ENCODE measurements at places on chromosomes 3 and 15. TPM values are rescaled to one million over a fixed set of nuclear protein-coding genes. Genes with fewer than 3 reads are reported as not detected.

The GALK2 gene
- 38.5 TPM for total RNA-seq

The TMC3 gene
- 0.20 TPM for total RNA-seq

The P2RY14 gene
- 3.3 TPM for total RNA-seq

The PLSCR4 gene
- 54.4 TPM for total RNA-seq

The STRIT1 gene
- 2.5 TPM for total RNA-seq

The BOC gene
- total RNA-seq, result 70.1 TPM

The CD200 gene
- total RNA-seq, result 12.2 TPM

The DNAH12 gene
- 2.1 TPM for total RNA-seq

The CACNA1D gene
- 5.6 TPM for total RNA-seq

The RETNLB gene
- total RNA-seq, result not detected

The MAP6D1 gene
- total RNA-seq, result 1.2 TPM

The MORC1 gene
- not detected for total RNA-seq

The PLCL2 gene
- 18.6 TPM for total RNA-seq

The GLCE gene
- total RNA-seq, result 49.5 TPM

The SMC4 gene
- total RNA-seq, result 90.9 TPM

The CCK gene
- 1.6 TPM for total RNA-seq

The RBMS3 gene
- 111 TPM for total RNA-seq

The RBP2 gene
- not detected for total RNA-seq

The FMN1 gene
- total RNA-seq, result 11.5 TPM

The LRRIQ4 gene
- total RNA-seq, result not detected

The SEMA3F gene
- total RNA-seq, result 23.3 TPM

The GPR160 gene
- 4.6 TPM for total RNA-seq

The HRG gene
- not detected for total RNA-seq

The GOLGA8H gene
- total RNA-seq, result 1.2 TPM

The AHSG gene
- total RNA-seq, result not detected

The FBXW12 gene
- not detected for total RNA-seq

The SEMA6D gene
- total RNA-seq, result 13.9 TPM

The ARPP21 gene
- 8.1 TPM for total RNA-seq

The SLC22A13 gene
- total RNA-seq, result 0.30 TPM

The ZMAT3 gene
- total RNA-seq, result 4.7 TPM

The ILDR1 gene
- total RNA-seq, result 0.49 TPM

The ITGA11 gene
- 5.7 TPM for total RNA-seq

The RPL39L gene
- total RNA-seq, result 15.0 TPM

The GRM7 gene
- total RNA-seq, result 0.39 TPM

The KBTBD8 gene
- 2.6 TPM for total RNA-seq

The IDH2 gene
- total RNA-seq, result 77.6 TPM

The CNTN4 gene
- total RNA-seq, result 24.4 TPM

The UROC1 gene
- total RNA-seq, result not detected

Measured in skin of body (tissue), 3 donors.